Anterior cingulate cortex (tissue), 58 donors: ENCODE measurements at places on chromosomes 7 and 10.

GRCh38 chr7:28002638-28003037 lies 178.0 kb downstream of the JAZF1 start:
- no peak for DNase-seq

DNA sequence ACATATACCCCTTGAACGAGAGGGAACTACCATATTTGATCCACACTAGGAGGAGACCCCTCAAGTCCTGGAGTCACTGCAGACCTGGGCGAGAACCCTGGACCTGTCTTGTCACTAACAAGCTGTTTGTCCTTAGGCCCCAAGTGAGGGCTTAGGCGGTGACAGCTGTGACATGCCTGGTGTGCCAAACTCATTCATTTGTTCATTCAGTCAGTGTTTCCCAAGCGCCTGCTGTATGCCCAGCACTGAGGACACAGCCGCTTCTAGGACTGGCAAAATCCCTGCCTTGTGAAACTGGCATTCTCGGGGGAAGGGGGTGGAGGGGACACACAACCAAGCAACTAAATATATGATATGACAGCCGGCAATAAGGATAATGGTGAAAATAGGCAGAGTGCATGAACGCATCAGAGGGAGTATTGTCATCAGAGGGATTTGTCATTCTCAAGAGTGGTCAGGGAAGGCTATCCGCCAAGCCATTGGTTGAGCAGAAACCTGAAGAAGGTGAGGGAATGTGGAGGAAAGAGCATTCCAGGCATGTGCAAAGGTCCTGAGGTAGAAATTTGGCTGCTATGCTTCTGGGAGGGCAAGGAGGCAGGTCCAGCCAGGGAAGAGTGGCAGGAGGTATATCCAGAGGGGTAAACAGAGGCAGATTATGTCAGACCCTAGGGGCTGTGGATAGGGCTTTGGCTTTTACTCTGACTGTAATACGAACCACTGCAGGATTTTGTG lies 11.0 kb downstream of the SH2B2 start:
- no peak for DNase-seq

DNA sequence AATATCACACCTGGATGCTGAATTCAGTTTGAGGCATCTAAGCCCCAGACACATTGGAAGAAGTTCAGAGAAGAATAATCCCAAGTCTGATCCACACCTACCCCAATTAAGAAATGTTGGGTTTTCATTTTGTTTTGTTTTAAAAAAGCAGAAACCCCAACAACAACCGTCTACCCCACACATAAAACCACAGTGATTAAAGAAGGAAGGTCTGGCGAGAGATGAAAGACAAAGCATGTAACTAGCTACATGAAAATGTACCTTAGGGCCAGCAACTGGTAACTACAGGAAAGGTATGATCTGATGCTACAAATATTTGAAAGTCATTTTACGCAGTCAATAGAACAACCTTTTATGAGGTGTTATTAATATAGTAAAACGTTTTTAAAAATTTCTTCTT lies 1112.3 kb downstream of the GATA3 start:
- no peak for DNase-seq

GRCh38 chr7:69568266-69568665 lies 30.0 kb upstream of the AUTS2 start:
- no peak for DNase-seq

GRCh38 chr10:104766341-104766740 lies 125.3 kb downstream of the SORCS3 start:
- no peak for DNase-seq

DNA sequence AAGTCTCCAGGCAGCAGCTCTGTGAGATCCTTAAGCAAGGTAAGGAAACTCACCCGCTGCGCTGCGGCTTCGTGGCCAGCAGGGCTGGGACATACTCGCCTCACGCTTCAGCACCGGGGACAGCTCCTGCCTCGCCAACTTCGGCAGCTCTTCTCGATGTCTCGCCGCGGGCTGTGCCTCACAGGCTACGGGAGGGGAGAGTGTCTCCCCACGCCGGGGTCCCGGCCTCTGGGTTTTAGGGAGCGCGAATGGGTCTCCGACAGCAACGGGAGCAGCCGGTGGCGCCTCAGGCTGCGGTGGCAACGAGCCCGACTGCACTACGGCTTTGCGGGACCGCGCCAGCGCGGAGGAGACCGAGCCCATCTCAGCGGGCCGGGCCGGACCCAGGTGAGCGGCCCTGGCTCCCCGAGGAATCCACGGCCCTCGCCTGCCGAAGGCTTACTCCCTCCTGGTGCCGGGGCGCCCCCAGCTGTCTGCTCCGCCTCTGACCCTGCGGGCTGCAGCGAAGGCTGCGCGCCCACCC lies 62.4 kb downstream of the LSM5 start:
- DNase-seq: peak; percentile 62

DNA sequence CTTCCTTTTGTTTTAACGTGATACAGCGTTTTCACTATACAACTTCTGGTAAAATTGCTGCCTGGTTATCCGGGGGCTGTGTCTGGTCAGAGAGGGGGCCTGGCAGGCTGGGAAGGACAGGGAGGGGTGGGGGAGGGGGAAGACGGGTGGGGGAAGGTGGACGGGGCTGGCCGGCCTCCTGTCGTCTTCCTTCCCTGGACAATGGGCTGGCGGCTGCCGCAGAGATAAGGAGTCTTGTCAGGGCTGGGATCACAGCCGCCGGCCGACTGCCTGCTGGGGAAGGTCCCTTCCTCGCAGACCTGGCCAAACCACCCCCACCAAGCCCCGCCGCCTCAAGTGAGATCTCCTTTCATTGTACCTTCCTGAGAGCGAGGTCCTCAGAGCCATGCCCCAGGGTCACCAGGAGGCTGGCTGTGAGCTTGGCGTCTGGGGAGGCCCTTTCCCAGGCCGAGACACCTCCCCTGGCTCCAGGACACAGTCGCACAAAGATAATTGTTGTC lies 151.2 kb upstream of the TNRC18 start:
- DNase-seq: no peak

GRCh38 chr7:33666531-33666930 lies 238.8 kb upstream of the BMPER start:
- DNase-seq: no peak

DNA sequence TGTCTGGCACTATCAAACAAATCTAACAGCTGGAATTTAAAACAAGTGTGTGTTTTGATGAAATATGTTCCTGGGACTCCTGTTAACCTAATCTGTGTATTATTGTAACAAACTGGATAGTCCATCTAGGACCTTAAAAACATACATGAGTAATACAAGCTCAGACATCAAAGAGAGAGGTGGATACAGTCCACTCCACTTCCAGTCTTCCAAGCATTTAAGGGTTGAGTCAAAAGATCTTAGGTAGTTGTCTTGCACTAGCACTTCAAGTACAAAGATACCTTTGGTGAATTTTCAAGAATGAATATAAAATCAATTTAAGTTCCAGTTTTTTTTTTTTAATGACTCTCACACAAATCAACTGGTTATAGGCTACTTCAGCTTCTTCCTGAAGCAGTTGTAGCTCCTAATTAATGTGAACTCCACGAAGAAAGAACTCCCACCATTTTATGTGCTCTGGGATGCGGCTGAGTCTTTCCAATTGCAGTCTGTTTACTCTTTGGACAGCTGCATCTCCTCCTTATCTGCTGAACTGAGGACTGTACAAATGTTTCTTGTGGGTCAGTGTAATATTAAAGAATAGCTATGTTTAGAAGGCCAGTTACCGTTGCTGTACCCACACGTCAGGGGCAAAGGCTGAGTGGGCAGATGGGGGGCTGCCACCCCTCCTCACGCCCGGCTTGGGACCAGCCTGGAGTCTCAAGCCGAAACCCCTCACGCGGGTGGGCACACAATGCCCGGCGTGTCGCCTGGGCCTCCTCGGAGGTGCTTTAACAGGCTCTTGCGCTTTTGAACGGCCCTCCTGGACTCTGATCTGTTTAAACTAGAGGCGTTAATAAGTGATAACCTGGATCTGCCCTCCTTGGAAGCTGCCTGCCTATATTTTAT lies 2.9 kb upstream of the IGF2BP3 start:
- DNase-seq: no peak

DNA sequence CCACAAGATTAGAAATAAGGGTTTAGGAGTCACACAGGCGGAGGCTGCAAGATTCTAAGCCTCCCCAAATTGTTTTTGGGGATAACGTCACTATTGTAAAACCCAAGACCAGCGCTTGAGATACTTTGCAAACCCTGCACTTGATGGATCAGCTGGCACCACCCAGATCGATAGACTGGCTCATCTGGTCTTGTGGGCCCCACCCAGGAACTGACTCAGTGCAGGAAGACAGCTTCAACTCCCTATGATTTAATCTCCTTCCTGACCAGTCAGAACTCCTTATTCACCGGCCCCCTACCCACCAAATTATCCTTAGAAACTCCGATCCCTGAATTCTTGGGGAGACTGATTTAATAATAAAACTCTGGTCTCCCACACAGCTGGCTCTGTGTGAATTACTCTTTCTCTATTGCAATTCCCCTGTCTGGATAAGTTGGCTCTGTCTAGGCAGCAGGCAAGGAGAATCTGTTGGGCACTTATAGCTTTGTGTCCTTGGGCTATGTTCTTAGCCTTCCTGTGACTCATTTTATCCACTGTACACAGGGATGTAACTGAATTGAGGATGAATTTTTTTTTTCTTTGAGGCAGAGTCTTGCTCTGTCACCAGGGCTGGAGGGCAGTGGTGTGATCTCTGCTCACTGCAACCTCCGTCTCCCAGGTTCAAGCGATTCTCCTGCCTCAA lies 64.4 kb upstream of the CARD11 start:
- no peak for DNase-seq

GRCh38 chr7:46449743-46450142 lies 528.7 kb upstream of the IGFBP3 start:
- no peak for DNase-seq

DNA sequence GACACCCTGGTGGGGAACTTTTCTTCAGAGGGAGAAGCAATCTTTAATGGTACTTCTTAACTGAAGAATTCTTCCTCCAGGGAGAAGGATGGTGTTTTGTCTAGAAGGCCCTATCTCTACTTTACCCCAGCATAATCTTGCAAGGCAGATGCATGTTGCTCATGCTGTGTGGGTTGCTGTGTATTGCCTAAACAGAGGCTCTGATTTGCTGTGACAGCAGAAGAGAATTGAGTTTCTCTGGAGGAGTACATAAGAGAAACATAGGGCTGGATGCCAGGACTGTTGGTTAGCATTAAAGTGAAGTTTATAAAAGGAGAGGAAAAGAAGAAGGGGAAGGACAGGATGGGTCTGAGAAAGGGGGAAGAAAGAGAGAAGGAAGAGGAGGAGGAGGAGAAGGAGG lies 248.1 kb upstream of the HPS1 start:
- no peak for DNase-seq

- DNase-seq: no peak
These were observed 160.8 kb upstream of the NPSR1 start for GRCh38 chr7:34497153-34497777.

DNA sequence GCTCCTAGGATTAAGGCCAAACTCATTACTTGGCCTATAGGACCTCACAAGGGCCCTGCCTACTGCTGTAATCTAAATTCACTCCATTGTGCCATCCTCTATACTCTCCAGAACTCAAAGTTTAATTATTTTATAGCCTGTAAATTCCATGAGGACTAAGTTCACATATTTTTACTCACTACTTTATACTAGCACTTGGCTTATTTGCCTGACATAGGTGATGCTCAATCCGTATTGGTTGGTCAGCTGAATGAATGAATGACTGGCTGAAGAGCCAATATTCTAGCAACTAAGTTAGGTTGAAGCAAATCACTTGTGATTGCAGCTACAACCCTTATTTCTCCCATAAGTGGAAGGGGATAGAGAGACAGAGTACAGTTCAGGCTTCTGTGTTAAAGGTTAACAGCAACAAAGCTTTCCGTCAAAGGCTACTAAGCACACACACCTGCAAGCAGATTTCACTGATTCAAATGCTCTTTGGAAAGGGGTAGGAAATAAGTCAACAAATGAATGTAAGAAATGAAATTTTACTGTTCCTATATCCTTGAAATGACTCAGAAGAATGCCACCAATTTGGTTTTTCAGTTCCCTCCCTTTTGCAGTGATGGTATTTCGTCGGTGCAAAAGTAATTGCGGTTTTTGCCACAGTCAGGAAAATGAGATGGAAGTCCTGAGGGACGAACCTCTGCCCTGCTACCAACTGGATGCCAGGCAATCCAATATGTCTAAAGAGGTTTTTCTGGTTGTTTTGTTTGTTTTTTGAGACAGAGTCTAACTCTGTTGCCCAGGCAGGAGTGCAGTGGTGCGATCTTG lies 120.7 kb downstream of the COL28A1 start:
- no peak for DNase-seq

DNA sequence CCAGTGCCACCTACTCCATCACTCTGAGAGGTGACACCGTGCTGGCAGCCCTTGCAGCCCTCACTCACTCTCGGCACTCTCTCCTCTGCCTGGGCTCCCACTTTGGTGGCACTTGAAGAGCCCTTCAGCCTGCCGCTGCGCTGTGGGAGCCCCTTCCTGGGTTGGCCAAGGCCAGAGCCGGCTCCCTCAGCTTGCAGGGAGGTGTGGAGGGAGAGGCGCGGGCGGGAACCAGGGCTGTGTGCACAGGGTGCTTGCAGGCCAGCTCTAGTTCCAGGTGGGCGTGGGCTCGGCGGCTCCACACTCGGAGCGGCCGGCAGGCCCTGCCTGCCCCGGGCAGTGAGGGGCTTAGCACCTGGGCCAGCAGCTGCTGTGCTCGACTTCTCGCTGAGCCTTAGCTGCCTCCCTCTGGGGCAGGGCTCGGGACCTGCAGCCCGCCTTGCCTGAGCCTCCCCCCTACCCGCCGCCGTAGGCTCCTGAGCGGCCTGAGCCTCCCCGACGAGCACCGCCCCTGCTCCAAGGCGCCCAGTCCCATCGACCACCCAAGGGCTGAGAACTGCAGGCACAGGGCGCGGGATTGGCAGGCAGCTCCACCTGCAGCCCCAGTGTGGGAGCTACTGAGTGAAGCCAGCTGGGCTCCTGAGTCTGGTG lies 48.7 kb upstream of the SLC35G1 start:
- DNase-seq: no peak

DNA sequence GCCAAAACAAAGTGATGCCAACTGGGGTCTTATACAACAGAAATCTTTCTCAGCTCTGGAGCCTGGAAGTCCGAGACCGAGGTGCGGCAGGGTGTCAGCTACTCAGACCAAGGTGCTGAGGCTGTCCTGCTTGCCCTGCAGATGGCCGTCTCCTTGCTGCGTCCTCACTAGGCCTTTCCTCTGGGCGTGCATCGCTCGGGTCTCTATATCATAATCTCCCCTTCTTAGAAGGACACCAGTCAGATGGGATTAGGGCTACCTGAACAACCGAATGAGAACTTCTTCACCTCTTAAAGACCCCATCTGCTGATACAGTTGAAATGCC lies 244.7 kb downstream of the EBF3 start:
- DNase-seq: no peak

DNA sequence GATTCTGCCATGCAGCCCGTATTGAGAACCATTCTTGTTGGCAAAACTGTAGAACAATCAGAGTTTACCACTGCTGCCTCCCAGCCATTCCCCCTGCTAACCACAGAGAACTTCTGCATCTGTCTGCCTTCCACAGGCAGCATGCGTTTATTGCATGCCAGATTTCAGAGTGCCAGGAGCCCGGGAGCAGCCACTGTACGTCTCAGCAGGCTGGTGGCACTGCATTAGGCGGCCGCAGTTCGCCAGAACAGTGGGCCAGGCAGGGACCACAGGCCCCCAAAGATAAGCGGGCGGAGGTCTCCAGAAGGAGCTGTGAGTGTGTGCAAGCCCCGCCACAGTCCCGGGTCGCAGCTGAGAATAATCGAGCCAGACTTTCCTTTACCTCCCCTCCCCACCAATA lies 31.8 kb downstream of the ZNF467 start:
- DNase-seq: no peak
